Activated naive CD8-positive, alpha-beta T cell treated with anti-CD3 and anti-CD28 coated beads for 36 hours (primary cell): ENCODE measurements at places on chromosomes 2 and 18.

DNA sequence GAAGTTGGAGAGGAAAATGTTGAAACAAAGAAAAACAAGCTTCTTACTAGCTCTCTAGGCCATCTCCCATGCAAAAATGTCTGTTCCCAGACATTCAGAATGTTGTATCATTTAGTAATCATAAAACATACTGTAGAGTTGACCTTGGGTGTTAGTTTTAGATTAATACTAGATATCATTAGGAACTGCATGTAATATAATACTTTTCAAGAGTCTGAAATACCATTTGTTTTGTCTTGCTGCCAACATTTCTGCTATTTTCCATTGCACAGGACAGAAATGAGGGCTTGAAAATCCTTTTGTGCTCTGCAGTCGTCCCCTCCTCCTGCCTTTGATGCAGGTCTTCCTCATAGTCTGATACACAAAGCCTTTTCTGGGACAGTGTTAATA lies 89.5 kb upstream of the RBMS1 start:
- DNase-seq: no peak

DNA sequence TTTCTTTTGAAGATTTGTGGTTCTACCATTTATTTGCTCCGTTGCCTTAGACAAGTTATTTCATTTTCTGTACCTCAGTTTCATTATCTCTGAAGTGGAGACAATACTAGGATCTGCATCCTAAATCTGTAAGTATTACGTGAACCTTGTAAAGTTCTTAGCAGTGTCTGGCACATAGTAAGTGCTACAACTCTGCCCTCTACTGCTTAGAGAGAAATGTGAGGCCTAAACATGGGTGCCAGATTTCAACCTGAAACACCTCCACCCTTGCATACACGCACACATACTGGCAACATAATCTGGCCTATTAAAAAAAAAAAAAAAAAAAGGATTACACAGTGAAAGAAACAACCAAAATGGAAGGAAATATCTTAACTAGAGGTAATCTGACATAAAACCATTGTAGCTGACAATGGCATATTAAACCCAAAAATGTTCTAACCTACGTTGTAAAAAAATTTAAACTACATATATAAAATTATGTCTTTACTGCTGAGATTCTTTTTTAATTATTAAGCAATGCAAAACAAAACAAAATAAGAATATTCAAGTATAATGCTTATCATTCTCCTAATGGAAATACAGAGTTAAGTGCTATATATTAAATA lies 132.6 kb downstream of the MAP2 start:
- no peak for DNase-seq

GRCh38 chr2:175309799-175310198 lies 128.3 kb upstream of the ATP5MC3 start:
- DNase-seq: peak; percentile 2

DNA sequence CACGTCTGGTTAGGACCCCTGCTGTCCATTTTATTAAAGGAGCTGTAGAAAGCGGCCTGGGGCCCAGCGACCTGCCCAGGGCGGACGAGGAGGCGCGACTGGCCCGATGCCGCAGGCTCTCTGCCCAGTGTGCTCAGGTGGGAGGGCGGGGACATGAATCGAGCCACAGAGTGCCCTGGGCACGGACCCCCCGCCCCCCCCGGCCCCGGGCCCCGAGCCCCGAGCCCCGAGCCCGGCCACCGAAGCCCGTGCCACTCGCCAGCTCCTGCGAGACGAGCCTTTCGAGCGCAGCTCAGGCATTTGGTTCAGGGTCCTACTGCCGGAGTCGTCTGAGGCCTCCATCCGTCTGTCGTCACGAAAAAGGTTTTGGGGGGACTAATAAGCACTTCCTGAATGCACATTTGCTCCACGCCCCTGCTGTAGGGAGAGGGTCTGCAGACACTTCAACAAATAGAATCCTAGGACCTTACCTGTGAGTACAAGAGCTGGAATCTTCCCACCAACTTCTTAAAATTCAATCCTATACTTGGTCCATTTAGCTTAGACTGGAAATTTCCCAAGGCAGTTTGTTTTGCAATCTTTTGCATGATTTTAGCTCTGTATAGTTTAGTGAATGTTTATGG lies 602 bp upstream of the ADAM17 start:
- DNase-seq: peak; percentile 38

GRCh38 chr2:105645938-105646773 lies 98.6 kb upstream of the NCK2 start:
- DNase-seq: no peak

- DNase-seq: no peak
Measured at GRCh38 chr18:74378179-74378682, 62.6 kb downstream of the C18orf63 start.
